CD4-positive, alpha-beta T cell treated with Interferon alpha-2 for 1 hour (primary cell): ENCODE measurements at places on chromosomes 2 and 18.

DNA sequence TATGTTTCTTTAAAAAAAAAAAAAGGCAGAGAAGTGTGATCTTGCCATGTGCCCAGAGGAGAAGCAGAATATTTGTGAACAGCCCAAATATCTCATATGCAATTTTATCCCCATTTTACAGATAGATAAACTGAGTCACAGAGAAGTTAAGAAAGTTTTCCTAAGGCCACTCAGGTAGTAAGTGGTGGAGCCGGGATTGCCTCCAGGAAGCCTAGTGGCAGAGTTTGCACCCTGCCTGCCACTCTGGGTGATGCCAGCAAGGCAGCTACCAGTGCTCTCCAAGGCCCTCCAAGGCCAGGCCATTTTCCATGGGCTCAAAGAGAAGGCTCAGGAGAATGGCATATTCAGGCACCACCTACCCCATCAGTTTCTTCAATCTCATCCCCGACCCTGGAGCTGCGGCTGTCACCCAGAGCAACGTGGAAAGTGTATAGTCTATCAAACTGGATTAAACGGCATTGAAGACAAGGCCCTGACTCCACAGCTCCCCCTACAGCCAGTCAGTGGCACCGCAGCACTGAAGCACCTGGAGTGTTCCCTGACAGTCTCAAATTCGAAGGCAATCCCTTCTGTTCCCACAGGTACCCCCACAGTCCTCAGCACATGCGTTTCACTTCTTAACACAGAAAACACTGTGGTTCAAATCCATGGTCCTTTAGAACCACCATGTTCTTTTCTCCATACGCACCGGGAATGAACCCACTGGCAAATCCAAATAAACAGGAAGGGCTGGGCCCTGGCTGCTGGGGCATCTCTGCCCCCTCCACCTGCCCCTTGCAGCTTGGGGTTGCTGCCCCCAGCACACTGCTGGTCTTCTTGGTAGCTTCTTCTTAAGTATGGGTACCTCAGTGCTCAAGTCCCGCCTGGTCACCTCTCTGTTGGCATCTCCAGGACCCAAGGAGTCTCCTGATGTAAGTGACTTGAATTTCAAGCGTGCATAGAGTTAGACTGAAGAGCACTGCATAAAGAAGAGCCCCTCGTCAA is 175.3 kb downstream of the INHBB start:
- DNase-seq = no peak

DNA sequence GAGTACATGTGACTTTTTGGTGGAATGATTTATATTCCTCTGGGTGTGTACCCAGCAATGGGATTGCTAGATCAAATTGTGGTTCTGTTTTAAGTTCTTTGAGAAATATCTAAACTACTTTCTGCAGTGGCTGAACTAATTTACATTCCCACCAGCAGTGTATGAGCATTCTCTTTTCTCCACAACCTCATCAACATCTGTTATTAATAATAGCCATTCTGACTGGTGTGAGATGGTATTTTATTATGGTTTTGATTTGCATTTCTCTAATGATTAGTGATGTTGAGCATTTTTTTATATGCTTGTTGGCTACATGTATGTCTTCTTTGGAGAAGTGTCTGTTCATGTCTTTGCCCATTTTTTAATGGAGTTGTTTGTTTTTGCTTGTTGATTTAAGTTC is 267.4 kb upstream of the NT5C1B start:
- DNase-seq = no peak

DNA sequence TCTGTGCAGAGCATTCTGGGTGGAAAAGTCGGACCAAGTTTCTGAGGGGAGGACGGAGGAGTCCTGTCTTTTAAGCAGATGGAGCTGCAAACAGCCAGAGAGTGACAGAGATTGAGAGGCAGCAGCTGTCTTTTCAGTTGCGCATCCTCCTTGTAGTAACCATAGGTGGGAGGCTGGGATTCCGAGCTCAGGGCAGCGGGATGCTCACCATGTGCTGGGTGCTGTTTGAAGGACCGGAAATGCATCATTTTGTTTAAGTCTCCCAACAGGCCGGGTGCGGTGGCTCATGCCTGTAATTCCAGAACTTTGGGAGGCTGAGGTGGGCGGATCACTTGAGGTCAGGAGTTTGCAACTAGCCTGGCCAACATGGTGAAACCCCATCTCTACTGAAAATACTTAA is 93.4 kb downstream of the AGAP1 start:
- no peak for DNase-seq

- DNase-seq = no peak
Measured at GRCh38 chr18:51911584-51911983, 428.4 kb upstream of the DCC start.

DNA sequence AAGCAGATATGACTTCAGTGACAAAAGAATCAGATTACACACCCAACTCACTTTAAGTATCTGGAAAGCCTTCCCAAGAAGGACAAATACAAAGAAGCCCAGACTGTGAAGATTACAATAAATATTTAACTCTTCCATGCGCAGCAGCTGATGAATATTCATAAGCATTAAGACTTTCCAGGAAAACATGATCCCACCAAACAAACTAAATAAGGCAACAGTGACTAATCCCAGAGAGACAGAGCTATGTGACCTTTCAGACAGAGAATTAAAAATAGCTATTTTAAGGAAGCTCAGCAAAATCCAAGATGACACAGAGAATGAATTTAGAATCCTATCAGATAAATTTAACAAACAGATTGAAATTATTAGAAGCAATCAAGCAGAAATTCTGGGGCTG is 108.2 kb upstream of the UBE2E3 start:
- DNase-seq = no peak

GRCh38 chr18:22731398-22731797 is 201.7 kb upstream of the RBBP8 start:
- DNase-seq = no peak

DNA sequence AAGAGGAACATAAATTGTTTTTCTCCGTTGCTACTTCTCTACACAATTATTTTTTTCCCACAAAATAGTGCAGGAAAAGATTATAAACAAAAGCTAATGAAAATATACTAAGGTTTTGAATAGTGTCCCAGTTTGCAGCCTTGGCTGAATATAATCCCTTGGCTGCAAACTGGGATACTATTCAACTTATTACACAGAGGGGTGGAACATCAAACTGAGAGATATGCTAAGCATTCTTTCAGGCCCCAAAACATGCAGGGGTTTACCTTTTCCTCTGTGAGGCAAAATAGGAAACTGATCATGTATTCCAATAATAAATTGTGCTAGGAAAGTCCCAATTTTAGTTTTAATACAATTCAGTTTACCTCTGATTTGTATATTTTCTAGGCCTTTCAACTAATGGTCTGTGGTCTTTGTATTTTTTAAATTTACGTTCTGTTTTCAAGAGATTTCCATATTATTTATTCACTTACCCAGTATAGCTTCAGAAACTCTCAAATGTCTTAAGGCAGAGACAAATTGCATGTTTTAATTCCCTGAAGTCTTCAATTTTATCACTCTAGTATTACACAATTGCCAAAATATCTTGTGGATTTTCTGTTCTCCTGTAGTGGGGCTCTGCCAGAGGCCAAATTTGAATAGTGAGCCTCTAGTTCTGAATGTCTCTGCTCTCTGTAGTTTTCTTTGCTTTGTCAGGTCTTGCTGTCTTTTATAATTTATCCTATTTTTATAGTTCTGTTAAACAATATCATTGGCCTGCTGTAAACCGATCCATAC is 63.9 kb downstream of the PPP1R1C start:
- DNase-seq = no peak

- no peak for DNase-seq
Measured at GRCh38 chr18:49094136-49094535, 143.4 kb upstream of the SMAD7 start.

GRCh38 chr2:186862869-186863709 is 14.1 kb upstream of the ZSWIM2 start:
- no peak for DNase-seq

DNA sequence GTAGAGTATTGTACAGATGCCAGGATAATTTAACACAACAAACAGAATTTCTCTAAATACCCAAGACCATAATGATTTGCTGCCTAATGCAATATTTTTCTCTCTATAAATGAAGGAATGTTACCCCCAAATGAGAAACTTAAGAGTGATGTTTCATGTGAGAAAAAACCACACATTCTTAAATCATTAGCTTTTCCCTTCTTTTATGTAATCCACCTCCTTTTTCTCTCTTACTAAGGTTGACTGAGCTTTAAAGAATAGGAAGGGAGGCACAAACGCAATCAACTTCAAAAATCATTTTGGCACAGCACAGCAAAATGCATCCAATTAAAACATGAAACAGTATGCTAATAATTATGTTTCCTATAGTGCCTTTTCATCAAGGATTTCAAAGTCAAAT is 698.1 kb upstream of the CDH2 start:
- no peak for DNase-seq

DNA sequence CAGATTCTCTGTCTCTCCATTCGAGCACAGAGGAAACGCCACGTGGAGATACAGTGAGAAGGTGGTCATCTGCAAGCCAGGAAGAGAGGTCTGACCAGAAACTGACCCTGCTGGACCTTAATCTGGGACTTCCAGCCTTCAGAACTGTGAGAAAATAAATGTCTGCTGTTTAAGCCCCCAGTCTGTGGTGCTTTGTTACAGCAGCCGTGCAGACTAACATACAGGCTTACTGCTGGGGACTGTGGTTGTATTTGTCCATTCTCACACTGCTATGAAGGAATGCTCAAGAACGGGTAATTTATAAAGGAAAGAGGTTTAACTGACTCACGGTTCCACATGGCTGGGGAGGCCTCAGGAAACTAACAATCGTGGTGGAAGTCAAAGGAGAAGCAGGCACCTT is 432.7 kb downstream of the IRS1 start:
- no peak for DNase-seq

- DNase-seq = peak; percentile 23
Measured at GRCh38 chr2:126634273-126634861, 21.6 kb upstream of the GYPC start.

DNA sequence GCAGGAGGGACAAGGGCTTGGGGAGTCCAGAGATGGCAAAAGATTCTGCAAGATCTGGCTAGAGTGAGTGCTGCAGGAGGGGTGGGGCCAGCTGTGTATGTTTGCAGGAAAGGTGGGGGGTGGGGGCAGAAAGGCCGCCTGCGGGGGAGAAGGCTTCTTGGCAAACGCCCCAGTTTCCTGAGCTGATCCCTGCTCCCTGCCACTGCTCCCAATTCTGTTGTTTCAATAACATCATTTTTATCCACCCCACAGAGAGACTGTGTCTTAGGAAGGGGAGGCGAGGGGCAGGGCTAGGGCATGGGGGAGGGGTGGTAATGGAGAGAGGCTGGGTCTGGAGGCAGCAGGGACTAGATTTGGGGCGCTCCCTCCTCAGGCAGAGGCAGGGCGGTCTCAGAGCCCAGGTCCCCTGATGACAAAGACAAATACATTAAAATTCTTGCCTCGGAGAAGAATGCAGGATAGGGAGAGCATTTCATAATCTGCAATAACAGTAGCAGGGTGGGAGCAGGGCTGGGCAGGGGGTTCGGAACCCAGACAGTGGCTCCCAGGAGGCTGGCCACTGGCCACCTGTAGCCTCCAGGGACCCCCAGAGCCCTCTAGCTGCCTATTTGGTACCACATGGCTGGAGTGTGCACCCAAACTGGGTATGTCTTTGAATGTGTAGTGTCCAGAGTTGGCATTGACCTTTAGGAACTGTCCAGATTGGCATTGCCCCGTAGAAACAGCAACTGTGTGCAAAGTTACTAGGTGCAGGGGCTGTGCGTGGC is 2.1 kb upstream of the WNT6 start:
- DNase-seq = no peak

DNA sequence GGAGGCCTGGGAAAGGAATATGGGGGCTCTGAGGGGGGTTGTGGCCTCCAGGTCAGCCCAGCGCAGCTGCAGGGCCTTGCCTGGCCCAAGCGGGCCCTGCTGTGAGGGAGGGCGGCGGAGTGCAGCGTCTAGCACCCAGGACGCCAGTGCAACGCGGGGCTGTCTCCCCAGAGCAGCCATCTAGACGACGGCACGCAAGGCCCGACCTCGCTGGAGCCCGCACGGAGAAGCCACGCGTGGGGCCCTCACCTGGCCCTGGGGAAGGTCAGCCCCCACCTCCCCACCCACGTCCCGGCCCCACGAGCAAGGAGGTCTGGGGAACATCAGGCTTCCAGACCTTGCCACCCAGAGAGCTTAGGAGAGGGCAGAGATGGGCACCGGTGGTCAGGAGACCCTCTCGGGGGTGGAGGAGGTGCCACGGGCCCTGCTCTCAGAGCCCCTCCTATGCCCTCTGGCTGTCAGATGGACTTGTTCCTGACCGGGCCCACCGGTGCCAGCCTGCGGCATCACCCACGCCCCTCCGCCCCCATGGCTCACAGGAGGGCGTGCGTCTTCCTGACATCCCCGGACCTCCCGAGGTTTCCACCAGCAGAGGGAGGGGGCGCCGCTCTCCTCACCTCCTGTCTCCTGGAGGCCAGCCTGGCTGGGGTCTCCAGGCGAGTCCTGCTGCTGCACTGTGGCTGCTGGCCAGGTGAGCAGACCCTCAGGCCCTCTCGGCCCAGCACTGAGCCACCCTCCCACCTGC is 17.0 kb downstream of the GPR35 start:
- DNase-seq = no peak

DNA sequence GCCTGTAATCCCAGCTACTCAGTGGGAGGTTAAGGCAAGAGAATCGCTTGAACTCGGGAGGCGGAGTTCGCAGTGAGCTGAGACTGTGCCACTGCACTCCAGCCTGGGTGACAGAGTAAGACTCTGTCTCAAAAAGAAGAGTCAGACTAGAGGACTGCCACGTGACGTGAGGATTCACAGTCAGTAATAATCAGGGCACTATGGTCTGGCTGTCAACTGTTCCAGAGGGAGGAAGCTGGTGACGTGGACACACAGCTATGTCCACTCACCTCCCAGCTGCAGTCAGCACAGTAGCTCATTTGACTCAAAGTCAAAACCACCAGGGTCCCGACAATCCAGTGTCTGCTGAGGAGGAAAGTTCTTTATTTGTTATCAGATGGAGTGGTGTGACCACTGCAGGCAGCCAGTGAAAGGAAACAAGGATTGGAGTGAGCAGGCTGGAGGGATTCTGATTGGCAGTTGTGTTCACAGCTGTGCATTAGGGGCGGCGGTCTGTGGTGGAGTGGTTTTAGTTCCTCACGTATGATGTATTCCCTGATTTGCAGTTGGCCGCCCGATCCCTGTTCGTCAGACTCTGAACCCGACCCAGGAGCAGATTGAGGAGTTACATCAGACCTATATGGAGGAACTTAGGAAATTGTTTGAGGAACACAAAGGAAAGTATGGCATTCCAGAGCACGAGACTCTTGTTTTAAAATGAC is 37.9 kb downstream of the MOGAT1 start:
- DNase-seq = peak; percentile 43

- no peak for DNase-seq
Measured at GRCh38 chr18:1350931-1351450, 446.3 kb downstream of the ADCYAP1 start.

DNA sequence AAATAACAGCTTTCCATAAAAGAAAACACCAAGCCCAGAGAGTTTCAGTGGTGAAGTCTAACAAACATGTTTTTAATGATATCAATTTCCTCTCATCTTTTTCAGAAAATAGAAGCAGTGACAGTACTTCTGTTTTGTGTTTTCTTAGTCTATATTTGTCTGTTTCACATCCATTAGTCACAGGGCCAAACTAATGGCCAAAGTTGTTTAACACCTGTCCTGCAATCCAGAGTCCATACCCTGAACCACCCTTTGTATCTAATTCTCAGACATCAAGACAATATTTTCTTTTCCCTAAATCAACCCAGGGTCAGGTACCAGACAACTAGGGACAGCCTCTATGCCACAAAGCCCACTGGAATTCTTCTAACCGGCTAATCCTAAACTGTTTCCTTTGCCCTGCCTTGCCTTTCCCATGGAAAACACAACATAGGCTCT is 25.9 kb downstream of the TMSB10 start:
- no peak for DNase-seq

GRCh38 chr2:13522917-13523821 is 806.4 kb downstream of the TRIB2 start:
- no peak for DNase-seq

GRCh38 chr2:16774980-16775898 is 109.6 kb upstream of the CYRIA start:
- no peak for DNase-seq
